ENCODE measurements at places on chromosomes 5 and 9. TPM values are rescaled to one million over a fixed set of nuclear protein-coding genes. Genes with fewer than 3 reads are reported as not detected.

Gene NDFIP1
- total RNA-seq: 231 TPM

Gene TERT
- total RNA-seq: under 0.01 TPM

Gene HAND1
- total RNA-seq: not detected

Gene RELL2
- 18.9 TPM for total RNA-seq

Gene ZFYVE16
- 72.7 TPM for total RNA-seq

Gene SPATA31C1
- total RNA-seq: not detected

Gene C5orf34
- 4.4 TPM for total RNA-seq

Gene ARHGEF28
- 15.0 TPM for total RNA-seq

Gene SHOC1
- not detected for total RNA-seq
